GM23338 (cell line): ENCODE measurements at places on chromosomes 3 and 15.

GRCh38 chr15:64051093-64051402 is 4.8 kb upstream of the DAPK2 start:
- no peak for DNase-seq

- peak; percentile 67 for DNase-seq
Measured at GRCh38 chr3:189947948-189948723, 172.6 kb downstream of the P3H2 start.

GRCh38 chr15:34799149-34800101 is 4.1 kb upstream of the ACTC1 start:
- DNase-seq = peak; percentile 41

DNA sequence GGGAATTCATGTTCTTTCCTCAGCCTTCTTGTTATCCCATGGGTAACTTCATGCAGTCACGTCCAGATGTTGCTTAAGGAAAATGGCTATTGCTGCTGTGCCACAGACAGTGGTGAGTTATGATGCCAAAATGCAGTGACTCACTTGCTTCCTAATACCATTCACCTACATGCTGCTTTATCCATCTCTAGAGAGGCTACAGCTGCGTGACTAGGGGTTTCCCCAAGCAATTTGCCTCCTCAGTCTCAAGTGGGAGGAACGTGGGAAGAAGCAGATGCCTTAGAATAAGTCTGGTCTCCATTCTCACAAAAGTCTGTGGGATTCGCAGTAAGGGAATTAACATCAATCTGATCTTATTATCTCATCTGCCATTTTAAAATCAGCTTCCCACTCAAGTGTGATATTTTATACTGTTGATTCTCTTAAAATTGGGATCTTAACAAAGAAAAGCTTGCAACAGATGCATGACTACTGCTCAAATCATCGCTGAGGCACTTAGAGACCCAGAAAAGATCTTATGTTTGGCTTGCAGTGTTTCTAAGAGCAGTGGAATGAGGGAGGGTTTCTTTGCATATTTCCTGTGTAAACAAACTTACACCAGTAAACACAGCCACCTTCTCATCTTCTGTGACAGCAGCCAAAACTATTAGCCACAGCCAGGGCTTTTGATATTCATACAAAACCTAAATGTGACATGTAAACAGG is 62.0 kb upstream of the ACP3 start:
- peak; percentile 8 for DNase-seq

DNA sequence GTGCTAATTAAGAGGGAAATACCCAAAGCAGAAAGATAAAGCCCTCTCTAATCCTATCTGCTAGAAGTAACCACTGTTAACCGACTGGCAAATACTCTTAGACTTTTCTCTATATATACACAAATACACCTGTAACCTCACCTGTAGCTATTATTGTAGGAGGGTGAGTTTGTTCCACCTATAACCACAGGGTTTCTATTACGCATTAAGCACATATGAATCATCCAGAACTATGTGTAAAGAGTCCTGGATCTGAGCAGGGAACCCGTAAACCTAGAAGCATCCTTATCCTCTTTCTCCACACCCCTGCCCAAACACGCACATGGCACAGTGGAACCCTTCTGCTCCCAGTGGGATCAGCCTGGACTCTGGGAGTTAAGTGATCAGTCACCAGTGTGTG is 172.8 kb upstream of the C2CD4B start:
- no peak for DNase-seq

- no peak for DNase-seq
Measured at GRCh38 chr15:50523851-50524251, 22.6 kb downstream of the USP50 start.

GRCh38 chr3:177362626-177363025 is 165.3 kb upstream of the TBL1XR1 start:
- DNase-seq = no peak

DNA sequence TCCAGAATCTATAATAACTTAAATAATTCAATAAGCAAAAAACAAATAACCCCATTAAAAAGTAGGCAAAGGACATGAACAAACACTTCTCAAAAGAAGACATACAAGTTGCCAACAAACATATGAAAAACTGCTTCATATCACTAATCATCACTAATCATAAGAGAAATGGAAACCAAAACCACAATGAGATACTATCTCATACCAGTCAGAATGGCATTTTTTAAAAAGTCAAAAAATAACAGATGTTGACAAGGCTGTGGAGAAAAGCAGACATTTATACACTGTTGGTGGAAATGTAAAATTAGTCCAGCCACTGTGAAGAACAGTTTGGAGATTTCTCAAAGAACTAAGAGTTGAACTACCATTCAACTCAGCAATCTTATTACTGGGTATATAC is 19.5 kb upstream of the ZMAT3 start:
- no peak for DNase-seq

- DNase-seq = peak; percentile 42
Measured at GRCh38 chr3:127479449-127479848, 111.1 kb downstream of the TPRA1 start.

DNA sequence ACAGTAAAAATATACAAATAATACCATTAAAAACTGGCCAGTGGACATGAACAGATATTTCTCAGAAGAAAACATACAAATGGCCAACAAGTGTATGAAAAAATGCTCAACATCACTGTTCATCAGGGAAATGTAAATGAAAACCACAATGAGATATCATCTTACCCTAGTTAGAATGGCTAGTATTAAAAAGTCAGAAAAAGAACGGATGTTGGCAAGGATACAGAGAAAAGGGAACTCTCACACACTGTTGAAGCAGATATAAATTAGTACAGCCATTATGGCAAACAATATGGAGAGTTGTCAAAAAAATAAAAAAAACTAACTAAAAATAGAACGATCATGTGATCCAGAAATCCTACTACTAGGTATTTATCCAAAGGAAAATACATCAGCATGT is 222.7 kb upstream of the NAALADL2 start:
- DNase-seq = no peak

GRCh38 chr15:74616996-74617395 is 1.4 kb downstream of the CLK3 start:
- DNase-seq = no peak

GRCh38 chr15:63497642-63498467 is 6.5 kb upstream of the USP3 start:
- DNase-seq = no peak

DNA sequence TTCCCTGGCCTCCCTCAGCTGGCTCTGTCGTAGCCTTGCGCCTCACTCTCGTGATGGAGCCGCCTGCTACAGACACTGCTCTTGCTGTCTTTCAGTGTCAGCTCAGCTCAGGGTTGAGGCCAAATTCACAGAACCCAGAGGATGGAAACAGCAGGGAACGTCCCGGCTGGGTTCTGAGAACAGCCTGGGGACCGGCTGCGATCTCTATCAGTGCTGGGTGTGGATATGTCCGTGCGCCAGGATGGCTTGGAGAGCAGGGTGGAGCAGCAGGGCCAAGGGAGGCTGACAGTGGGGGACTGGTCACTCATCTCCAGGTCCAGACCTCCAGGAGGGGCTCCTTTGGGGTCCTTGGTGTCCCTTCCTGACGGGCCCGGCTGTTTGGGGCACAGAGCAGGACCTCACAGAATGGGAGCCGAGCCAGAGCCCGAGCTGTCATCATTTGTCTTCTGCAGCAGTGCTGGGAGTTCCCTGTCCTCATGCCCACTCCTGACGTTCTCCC is 18.4 kb downstream of the KLF15 start:
- no peak for DNase-seq

DNA sequence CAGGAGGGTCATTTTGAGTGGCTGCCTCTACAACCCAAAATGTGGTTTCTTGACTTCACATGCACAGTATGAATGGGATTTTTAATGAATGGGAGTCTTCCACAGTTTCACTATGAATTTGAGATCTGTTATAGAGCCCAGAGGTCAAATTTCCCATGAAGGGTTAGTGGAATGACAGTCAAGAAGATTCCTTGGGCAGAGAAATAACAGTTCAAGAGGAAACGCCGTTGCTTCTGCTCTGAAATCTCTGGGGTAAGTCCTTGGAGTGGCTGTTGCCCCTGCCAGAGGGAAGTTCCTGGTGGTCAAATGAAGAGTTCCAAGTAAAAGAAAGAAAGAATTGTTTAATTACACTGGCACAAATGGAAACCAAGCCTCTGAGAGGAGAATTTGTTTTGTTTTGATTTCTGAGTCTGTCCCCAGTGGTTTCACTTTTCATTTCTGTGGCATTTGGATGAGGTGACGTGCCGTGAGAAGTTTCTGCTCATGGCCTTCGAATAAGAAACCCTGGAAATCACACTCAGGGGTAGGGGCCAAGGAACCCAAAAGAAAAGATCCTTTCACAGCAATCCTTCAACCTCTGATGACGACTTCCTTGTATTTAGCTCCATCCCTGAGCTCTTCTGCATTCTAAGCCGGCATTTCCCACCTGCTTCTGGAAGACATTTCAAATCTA is 77.5 kb upstream of the IL12A start:
- DNase-seq = no peak

DNA sequence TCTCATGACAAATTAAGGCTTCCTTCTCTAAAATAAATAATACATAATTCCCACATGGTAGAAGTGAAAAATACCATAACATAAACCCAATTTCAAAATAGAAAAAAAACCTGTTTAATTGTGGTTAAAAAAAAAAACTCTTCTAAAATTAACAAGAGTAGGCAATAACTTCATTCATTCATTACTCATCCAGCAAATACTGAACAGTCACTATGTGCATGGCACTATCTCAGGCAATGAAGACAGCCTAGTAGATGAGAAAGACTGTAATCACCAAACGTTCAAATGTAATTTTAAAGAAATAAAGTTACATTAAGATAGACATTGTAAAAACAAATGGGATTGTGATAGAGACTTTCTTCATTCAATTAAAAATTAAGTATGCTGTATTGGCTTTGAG is 43.4 kb downstream of the TFDP2 start:
- no peak for DNase-seq

- no peak for DNase-seq
Measured at GRCh38 chr3:153974614-153975013, 146.6 kb upstream of the ARHGEF26 start.
